ENCODE measurements at places on chromosomes 7 and 10.

DNA sequence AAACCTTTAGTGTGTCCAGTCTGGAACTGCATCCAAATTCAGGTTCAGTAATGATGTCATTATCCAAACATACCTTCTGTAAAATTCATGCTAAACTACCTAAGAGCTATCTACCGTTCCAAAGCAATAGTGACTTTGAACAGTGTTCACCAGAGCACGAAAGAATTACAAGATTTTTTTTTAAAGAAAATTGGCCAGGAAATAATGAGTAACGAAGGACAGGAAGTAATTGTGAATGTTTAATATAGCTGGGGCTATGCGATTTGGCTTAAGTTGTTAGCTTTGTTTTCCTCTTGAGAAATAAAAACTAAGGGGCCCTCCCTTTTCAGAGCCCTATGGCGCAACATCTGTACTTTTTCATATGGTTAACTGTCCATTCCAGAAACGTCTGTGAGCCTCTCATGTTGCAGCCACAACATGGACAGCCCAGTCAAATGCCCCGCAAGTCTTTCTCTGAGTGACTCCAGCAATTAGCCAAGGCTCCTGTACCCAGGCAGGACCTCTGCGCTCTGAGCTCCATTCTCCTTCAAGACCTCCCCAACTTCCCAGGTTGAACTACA is 694 bp upstream of the FAS start:
- DNase-seq: no peak

GRCh38 chr10:5523796-5524574 is 776 bp upstream of the CALML3 start:
- DNase-seq: no peak

DNA sequence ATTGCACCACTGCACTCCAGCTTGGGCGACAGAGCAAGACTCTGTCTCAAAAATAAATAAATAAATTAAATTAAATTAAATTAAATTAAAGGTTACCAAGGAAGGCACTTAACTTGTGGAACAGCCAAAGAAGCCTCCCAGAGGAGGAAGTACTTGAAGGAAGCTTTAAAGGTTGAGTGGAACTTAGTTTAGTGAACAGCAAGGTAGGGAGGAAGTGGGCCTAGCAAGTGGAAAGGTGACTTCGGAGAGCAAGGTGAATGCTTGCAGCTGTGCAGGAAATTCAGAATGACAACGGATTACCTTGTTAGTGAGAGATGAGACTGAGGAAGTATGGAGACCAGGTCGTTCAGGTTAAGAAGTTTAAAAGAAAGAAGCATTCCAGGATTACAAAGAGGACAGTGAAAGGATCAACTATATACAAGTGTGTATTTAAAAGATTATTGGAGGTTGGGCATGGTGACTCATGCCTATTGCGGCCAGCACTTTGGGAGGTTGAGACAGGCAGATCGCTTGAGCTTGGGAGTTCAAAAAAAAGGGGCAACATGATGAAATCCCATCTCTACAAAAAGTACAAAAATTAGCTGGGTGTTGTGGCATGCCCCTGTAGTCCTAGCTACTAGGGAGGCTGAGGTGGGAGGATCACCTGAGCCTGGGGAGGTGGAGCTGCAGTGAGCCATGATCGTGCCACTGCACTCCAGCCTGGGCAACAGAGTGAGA is 12.8 kb upstream of the RPEL1 start:
- DNase-seq: no peak

DNA sequence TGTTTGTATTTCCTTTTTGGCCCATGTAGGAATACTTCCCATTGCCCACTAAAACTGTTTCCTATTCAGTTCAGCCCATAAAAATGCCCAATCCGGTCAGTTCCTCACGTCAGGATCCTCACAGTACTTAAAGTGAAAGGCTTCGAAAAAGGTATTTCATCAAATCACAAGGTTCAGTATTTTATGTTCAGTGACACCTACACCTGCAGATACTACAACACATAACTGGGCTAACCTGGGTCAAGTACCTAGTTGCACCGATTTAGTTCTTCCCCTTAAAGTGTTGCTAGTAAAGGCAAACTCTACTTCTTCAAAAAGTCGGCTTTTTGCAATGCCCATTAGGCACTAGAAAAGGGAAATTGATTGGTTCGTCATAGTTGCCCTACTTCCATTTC is 1.1 kb downstream of the SNX13 start:
- no peak for DNase-seq

DNA sequence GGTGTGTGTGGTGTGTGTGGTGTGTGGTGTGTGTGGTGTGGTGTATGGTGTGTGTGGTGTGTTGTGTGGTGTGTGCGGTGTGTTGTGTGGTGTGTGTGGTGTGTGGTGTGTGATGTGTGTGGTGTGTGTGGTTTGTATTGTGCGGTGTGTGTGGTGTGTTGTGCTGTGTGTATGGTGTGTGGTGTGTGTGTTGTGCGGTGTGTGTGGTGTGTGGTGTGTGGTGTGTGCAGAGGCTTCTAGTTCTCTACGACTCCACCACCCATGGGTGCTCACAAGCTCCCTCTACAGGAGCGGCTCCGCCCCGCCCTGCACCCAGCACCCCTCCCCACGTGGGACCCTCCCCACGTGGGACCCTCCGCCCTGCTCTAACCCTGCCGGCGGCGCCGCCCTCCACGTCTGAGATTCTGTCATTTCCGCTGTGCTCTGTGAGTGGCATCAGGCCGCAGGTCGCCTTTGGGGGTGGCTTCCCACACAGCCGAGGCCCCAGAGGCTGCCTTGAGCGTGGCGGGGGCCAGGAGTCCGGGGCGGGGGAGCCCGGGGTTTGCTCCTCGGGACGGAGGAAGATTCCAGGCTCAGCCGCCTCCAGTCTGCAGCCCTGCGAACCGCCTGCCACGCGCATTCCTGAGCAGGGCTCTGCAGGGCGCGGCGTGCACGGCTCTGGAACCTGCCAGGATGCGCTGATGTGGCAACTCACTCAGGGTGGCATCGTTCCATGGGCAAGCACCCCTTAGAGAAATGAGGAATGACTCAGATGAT is 37.0 kb upstream of the DNAJB6 start:
- DNase-seq: no peak

DNA sequence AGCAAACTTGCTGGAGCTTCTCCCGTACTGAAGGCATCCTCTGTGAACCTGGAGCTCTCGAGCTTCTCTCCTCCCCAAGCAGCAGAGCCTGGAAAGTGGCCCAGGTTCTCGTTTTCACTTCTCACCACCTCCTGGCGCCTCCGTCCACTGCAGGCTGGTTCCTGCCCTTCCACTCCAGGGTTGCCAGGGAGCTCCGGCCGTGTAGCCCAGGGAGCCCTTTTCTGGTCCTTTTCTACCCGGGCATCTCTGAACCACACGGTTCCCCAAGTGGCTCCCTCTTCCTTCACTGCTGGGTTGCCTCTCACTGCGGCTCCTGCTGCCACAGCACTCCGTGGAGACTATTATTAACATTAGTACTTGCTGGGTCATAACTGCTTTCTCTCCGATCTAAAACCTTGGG is 208.6 kb upstream of the PPP2R2D start:
- no peak for DNase-seq
